Activated CD4-positive, alpha-beta T cell treated with anti-CD3 and anti-CD28 coated beads, Interleukin-2, amount 10 ng/mL, durations not matched to agents 7 days and 5 days (primary cell): ENCODE measurements at places on chromosomes 7 and 10. TPM values are rescaled to one million over a fixed set of nuclear protein-coding genes. Genes with fewer than 3 reads are reported as not detected.

- H3K27me3 ChIP-seq = no peaks in the 10 kb centered on the region
- H3K4me3 ChIP-seq = no peak overlapping the region
These were observed 165.3 kb downstream of the WNT2 start for GRCh38 chr7:117157241-117158209.

DNA sequence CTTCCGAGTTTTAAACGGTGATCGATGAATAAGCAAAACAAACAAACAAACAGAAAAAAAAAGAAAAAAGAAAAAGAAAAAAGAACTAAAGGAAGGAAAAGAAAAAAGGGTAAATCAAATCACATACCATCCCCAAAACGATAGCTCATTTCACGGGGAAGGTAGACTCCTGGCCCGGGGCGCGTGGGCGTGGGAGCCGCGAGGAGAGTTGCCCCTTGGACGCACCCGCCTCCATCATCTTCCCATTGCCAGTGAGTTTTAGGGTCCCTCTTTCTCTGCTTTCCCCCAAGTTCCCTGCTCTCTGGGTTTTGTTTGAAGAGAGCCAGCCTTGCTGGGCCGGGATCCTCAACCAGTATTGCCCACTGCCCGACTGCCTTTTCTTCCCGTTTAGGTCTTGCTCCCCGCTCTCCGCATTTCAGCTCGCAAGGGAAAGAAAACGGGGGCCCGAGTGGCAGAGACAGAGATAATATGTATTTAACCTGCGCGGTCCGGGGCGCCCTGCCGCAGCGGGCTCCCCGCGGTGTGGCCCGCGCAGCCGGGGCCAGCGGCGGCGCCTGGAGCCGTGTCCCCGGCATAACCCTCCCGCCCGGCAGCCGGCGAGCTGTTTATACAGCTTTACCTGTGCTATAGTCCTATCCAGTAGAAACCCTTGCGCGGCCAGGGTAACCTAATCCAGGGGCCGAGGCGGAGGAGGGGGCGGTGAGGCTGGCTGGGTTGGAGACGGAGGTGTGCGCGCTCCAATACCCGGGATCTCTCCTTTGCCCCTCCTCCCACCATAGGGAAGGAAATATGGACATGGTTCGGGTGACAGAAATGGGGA lies 5.2 kb upstream of the GATA3 start:
- H3K4me3 ChIP-seq = peak overlapping the region; percentile 46
- H3K4me1 ChIP-seq = peaks cover 58% of the 10 kb centered on the region
- peaks cover 7% of the 10 kb centered on the region for H3K36me3 ChIP-seq
- peaks cover 70% of the 10 kb centered on the region for H3K27me3 ChIP-seq

DNA sequence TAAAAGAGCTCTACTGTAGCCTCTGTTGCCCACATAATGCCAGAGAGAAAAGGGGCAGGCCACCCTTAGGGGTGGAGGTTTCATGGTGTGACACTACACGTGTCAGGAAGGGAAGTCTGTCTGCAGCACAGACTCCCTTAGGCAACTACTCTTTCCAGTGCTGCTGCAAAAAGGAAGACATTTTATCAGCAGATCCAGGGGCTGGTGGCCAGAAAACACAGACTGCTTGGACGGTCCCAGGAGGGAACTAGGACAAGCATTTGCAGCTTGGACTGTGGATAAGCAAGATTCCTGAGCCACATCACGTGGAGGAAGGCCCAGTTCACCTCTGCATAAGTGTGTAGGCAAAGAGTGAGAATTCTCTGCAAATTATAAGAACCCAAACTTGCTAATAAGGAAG lies 220.8 kb downstream of the FANK1 start:
- no peaks in the 10 kb centered on the region for H3K4me1 ChIP-seq
- H3K4me3 ChIP-seq = no peak overlapping the region
- H3K27ac ChIP-seq = no peak overlapping the region
- H3K27me3 ChIP-seq = no peaks in the 10 kb centered on the region
- no peaks in the 10 kb centered on the region for H3K36me3 ChIP-seq
- DNase-seq = no peak

DNA sequence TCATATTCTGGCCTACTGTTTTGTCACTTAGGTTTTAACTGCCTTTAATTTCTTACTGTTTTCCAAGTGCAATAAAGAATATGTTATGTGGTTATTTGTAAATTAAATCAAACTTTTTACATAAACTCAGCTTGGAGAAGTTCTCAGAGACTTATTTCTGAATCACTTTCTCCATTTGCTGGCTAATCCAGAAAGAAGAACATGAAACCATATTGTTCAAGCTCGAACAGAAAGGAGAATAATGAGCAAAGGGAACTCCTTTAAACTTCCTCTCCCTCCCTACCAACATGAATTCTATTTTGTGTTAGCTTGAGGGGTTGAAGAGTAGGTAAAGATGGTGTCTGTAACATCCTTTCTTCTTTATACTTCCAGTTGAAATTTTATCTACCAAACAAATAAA lies 52.3 kb downstream of the SHTN1 start:
- no peak overlapping the region for H3K4me3 ChIP-seq
- no peaks in the 10 kb centered on the region for H3K4me1 ChIP-seq
- no peak overlapping the region for H3K27ac ChIP-seq
- no peaks in the 10 kb centered on the region for H3K36me3 ChIP-seq
- DNase-seq = no peak

DNA sequence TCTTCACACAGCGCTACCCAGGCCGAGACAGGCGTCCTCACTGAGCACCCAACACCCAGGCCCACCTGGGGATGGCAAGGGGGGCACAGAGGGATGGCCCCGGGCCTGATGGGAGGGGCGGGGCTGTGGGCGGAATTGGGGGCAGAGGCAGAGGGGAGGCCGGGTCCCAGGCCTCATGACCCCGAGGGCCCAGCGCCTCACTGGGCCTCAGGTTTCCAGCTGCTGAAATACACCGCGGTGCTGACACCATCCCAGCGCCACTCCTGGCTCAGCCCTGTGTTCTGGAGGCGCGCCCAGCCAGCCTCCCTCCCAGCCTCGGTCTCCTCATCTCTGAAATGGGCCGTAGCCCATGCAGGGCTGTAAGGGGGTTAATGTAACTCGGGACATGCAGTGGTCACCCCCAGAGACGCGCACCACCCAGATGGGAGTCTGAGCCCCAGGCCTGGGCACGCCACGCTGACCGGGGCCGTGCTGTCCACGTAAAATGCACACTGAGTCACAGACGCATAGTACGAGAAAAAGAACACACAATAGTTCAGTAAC lies 82.3 kb downstream of the UNCX start:
- DNase-seq = no peak
- H3K27me3 ChIP-seq = no peaks in the 10 kb centered on the region
- no peaks in the 10 kb centered on the region for H3K36me3 ChIP-seq
- no peaks in the 10 kb centered on the region for H3K4me1 ChIP-seq

- no peaks in the 10 kb centered on the region for H3K36me3 ChIP-seq
- peaks cover 77% of the 10 kb centered on the region for H3K27me3 ChIP-seq
- H3K27ac ChIP-seq = no peak overlapping the region
- peaks cover 16% of the 10 kb centered on the region for H3K4me1 ChIP-seq
- DNase-seq = no peak
These were observed 3.6 kb upstream of the ALOX5 start for GRCh38 chr10:45370202-45370955.

DNA sequence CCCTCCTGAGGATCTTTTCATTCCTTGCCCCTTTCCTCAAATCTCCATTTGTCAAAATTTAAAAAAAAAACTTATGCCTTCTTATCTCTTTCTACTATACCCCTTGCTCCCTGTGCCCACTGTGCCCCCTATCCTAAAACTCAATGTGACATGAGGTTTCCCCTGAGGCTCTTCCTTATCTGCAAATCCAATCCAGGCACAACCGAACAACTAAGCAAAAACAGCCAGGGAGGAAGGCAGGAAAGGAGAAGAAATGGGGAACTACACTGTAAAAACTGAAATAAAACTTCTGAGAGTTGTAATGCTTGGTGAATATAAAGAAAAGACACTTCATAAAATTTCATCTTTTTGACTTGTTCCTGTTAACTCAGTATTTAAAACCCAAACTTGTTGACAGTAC lies 54.2 kb downstream of the CRPPA start:
- DNase-seq = no peak
- H3K4me1 ChIP-seq = no peaks in the 10 kb centered on the region
- no peak overlapping the region for H3K27ac ChIP-seq
- no peak overlapping the region for H3K4me3 ChIP-seq
- H3K36me3 ChIP-seq = no peaks in the 10 kb centered on the region
- H3K27me3 ChIP-seq = no peaks in the 10 kb centered on the region

GRCh38 chr10:75486591-75486990 lies 55.2 kb downstream of the LRMDA start:
- no peaks in the 10 kb centered on the region for H3K36me3 ChIP-seq
- H3K27ac ChIP-seq = no peak overlapping the region
- H3K4me3 ChIP-seq = no peak overlapping the region
- H3K4me1 ChIP-seq = no peaks in the 10 kb centered on the region
- DNase-seq = no peak

DNA sequence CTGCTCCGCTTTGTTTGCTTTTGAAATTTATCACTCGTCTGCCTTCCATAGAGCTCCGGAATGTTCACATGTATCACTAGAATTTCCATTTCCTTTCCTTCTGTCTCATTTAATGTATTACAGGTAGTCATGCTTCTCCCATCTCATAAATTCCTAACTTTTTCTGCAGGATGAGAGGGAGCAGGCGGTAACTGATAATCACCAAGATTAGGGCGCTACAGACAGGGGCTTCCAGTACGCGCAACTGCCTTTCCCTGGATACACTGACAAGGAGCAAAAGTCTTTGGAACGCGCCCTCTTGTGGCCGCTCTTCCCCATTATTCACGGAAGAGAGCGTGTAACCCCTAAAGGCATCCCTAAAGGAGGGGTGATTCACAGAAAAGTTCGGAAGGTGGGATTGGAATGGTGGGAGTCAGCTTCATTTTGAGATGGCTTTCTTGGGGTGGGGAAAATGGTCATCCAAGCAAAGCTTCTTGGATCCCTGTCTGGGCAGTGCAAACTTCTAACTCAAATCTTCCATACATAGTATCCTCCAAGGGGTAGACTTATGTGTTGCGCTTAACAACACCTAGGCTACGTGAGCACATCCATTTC lies 6.5 kb downstream of the INHBA start:
- no peak overlapping the region for H3K4me3 ChIP-seq
- DNase-seq = peak; percentile 12
- no peak overlapping the region for H3K27ac ChIP-seq
- peaks cover 2% of the 10 kb centered on the region for H3K4me1 ChIP-seq
- H3K27me3 ChIP-seq = peaks cover 34% of the 10 kb centered on the region

- H3K4me3 ChIP-seq = no peak overlapping the region
- no peaks in the 10 kb centered on the region for H3K27me3 ChIP-seq
- DNase-seq = peak; percentile 29
These were observed 68.2 kb downstream of the DNAJB6 start for GRCh38 chr7:157404845-157405481.

DNA sequence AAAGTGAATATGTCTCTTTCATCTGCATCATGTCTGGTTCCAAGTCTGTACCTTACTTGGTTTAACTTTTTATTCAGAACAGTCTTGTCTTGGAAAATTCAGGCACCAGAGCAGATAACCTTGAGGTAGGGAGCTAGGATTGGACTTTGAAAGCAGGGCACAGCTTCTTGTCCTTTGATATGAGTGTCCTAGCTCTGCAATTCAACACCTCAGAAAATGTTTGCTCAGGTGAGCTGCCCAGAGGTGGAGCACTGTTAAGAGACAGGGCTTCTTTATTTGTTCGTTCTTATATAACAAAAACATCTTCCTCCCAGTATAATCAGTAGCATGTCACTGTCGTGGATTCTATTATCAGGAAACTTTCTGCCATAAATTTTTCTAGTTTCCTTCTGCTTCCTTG lies 118.3 kb downstream of the LRRC4 start:
- no peak for DNase-seq
- no peak overlapping the region for H3K27ac ChIP-seq
- H3K4me3 ChIP-seq = no peak overlapping the region
- H3K36me3 ChIP-seq = peaks cover 12% of the 10 kb centered on the region
- no peaks in the 10 kb centered on the region for H3K4me1 ChIP-seq

DNA sequence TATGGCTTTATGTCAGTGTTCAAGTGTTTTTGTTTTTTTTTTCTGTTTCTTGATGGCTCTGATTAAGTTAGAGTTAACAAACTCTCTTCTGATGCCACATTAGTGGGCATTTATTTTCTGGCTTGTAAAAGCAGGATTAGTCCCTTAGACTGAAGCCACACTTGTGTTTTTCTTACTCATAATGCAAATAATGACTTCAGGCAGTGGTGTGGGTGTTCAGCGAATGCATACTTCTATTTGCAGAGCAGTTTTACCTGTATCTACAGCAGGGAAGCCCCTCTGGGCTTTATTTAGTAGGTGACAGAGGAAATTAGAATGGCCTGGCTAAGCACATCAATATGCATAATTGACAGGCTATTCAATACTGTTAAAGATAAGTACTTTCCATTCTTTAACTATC lies 79.9 kb downstream of the CNNM2 start:
- peaks cover 1% of the 10 kb centered on the region for H3K36me3 ChIP-seq
- H3K27ac ChIP-seq = no peak overlapping the region
- peaks cover 9% of the 10 kb centered on the region for H3K4me1 ChIP-seq
- no peak overlapping the region for H3K4me3 ChIP-seq

DNA sequence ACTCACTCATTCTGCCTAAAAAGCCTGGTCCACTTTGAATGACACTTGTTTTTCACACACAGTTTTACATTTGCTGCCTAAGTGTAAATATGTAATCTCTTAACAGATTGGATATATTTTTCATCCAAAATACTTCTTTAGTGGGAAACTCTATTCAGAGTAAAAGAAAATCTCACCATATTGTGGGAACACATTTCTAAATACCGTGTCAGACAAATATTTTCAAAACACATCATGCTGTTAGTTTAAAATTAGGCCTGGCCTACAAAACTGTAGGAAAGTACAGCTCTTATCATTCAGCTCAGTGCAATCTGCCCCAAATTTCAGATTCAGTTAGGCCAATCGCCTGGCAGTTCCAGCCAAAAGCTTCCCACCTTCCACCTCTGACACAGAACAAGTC lies 849.8 kb downstream of the NXPH1 start:
- no peaks in the 10 kb centered on the region for H3K36me3 ChIP-seq
- H3K4me1 ChIP-seq = no peaks in the 10 kb centered on the region
- no peak overlapping the region for H3K27ac ChIP-seq
- no peak overlapping the region for H3K4me3 ChIP-seq
- DNase-seq = no peak

GRCh38 chr7:42082144-42082543 lies 154.9 kb downstream of the GLI3 start:
- H3K27ac ChIP-seq = no peak overlapping the region
- H3K27me3 ChIP-seq = peaks cover 5% of the 10 kb centered on the region
- no peaks in the 10 kb centered on the region for H3K36me3 ChIP-seq

- no peaks in the 10 kb centered on the region for H3K36me3 ChIP-seq
- H3K27ac ChIP-seq = no peak overlapping the region
- no peaks in the 10 kb centered on the region for H3K27me3 ChIP-seq
- DNase-seq = peak; percentile 50
- H3K4me1 ChIP-seq = no peaks in the 10 kb centered on the region
- H3K4me3 ChIP-seq = no peak overlapping the region
These were observed 299.1 kb downstream of the LHFPL3 start for GRCh38 chr7:104627516-104627915.

- peaks cover 16% of the 10 kb centered on the region for H3K27me3 ChIP-seq
- peaks cover 6% of the 10 kb centered on the region for H3K4me1 ChIP-seq
- H3K4me3 ChIP-seq = peak overlapping the region; percentile 17
- peak overlapping the region; percentile 12 for H3K27ac ChIP-seq
- H3K36me3 ChIP-seq = no peaks in the 10 kb centered on the region
These were observed 55.8 kb upstream of the CDCA7L start for GRCh38 chr7:22001345-22002004.

GRCh38 chr7:106618480-106618879 lies 42.5 kb downstream of the CCDC71L start:
- no peaks in the 10 kb centered on the region for H3K36me3 ChIP-seq
- no peak overlapping the region for H3K27ac ChIP-seq
- no peak for DNase-seq

The EVX1 gene
- not detected for total RNA-seq

The PSAP gene
- total RNA-seq = 144 TPM

The DENND11 gene
- 24.0 TPM for total RNA-seq

The POLR2J2 gene
- total RNA-seq = 37.4 TPM

The GRM3 gene
- total RNA-seq = not detected

The ZNF727 gene
- 0.46 TPM for total RNA-seq

The MKI67 gene
- total RNA-seq = 345 TPM

The LBX1 gene
- total RNA-seq = not detected

The VWDE gene
- total RNA-seq = 3.2 TPM

The TLL2 gene
- not detected for total RNA-seq

The SPDYE2 gene
- total RNA-seq = 0.15 TPM
